Activated CD4-positive, CD25-positive, alpha-beta regulatory T cell (primary cell): ENCODE measurements at places on chromosomes 7 and 10.

DNA sequence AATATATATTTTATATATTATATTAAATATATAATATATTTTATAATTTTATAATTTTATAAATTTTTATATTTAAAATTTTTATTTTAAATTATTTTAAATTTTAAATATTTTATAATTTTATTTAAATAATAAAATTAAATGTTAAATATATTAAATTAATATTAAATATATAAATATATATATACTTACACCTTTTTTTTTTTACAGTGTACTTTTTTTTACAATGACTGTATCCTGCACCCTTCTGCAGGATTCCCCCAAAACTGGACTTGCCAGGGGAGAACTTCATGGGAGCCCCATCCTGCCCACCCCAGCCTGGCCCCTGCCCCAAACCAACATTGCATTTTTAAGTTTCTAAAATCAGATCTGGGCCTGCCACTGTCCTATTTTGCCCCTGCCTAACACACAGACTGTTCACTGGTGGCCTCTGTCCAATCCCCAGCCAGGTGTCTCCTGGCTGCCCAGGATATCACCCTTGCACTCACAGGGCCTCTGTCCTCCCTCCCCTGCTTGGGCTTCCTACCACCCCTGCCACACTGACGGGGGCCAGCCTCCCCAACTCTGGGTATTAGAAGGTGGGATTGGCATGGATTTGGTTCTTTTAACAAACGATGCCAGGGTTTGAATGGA is 138.0 kb downstream of the ADCY1 start:
- no peak for DNase-seq

DNA sequence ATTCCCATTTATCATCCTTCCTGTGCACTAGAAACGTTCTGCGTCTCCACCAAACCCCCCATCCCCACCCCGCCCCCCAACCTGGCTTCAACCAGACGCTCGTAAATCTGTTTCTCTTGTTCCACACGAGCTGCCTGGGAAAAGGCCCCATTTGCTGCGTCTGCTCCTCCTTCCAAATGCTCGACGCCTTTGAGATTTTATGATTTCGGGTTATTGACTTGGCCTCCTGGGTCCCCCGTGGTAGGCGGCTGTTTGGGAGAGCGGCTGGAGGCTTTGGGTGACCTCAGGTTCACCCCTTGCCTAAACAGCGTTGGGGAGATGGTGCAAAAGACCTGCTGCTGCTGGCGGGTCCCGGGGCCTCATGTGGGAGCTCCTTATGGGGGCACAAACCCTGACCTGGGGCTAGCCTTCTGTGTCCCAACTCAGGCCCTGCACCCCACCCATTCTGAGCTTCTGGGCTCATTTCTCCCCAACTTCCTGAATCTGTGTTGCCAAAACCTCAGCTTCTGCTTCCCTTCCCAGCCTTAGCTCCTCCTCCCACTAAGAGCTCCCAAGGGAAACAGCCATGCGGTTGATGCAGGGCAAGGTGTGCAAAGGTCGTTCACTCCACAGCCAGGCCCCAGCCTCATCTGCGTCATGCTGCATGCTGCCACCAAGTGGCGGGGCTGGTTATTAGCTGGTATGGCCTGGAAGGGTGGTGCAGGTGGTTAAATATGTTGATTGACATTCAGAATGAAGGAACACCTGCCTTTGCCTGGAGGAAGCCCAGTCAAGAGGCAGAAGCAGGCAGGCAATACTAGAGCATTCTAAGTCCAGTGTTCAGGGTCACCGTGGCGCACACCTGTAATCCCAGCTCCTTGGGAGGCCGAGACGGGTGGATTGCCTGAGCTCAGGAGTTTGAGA is 49.1 kb upstream of the ELN start:
- no peak for DNase-seq

GRCh38 chr10:70060389-70060788 is 7.7 kb downstream of the MACROH2A2 start:
- DNase-seq = no peak

- DNase-seq = no peak
Measured at GRCh38 chr10:44998146-44998631, 2.5 kb upstream of the ZNF22 start.

- DNase-seq = peak; percentile 58
Measured at GRCh38 chr7:90244909-90245851, at the start of gene CFAP69. TSS of gene CFAP69 (plus strand) at chr7:90245174. CDS start at chr7:90245425, 251 bp downstream.

DNA sequence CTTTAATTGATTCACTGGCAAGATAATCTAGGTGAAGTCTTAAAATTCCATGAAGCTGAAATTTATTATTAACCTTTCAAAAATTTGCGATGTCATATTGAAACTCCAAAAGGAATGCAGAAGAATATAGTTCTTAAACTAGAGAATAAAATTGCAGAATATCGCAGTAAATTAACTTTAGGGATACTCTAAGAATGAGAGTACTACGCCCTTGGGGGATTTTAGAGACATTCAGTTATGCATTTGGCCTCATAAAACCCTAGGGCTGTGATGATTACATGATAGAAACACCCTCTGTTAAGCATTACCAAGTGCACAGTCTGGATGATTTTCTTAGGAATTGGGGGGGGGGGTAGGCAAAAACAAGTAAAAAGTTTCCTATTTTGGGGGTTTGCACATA is 3.7 kb downstream of the WNT2 start:
- DNase-seq = no peak

GRCh38 chr7:117127585-117128168 is 174.4 kb downstream of the ST7 start:
- peak; percentile 9 for DNase-seq

DNA sequence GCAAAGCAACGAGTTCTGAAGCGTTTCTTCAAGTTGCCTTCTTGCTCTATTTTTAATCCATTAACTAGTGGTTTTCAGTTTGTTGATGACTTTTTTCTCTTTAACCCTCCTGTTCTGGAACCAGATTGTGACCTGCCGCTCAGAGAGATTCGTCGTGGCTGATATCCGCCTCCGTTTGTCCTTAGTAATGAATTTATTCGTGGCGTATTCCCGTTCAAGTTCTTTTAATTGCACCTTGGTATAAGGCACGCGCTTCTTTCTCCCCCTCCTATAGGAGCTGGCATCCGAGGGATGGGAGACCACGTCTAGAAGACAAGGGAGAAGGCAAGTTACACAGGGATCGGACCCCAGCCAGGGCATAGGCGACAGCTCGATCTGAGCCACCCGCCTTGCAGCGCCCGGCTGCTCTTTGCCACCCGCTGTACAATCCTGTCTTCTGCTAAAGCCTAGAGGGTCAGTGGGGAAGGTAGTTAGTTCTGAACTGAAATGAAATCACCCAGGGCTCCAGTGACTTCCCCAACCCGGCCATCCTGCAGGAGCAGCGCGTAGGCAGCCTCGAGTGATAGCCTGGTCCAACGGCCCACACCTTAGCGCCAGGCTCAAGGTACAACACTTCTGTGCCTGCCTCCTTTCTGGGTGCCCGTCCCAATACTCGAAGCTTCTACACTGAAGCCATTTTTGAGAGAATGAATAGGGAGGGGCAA is 1.6 kb downstream of the HOXA13 start:
- DNase-seq = no peak

GRCh38 chr7:7527047-7527446 is 8.6 kb downstream of the COL28A1 start:
- no peak for DNase-seq

DNA sequence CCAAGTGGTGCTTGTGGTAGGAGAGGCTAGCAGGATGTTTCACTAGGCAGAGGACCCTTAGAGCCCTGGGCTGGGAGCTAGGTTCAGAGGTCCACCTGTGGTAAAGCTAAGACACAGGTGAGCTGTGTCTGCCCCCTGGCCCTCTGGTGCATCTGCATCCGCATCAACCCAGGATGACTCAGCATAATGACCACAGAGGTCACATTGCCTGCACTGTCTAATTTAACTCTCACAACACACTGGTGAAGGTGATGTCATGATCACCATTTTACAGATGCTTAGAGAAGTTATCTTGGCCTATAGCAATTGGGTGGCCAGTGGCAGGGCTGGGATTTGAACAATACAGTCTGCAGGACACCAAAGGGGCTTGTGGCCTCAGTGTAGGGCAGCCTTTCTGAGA is 33.1 kb downstream of the HABP2 start:
- no peak for DNase-seq

GRCh38 chr10:63369711-63370110 is 96.1 kb downstream of the JMJD1C start:
- no peak for DNase-seq

GRCh38 chr10:13717571-13717935 is 130.8 kb downstream of the PRPF18 start:
- DNase-seq = no peak

GRCh38 chr10:26468291-26468690 is 30.1 kb downstream of the APBB1IP start:
- DNase-seq = no peak

DNA sequence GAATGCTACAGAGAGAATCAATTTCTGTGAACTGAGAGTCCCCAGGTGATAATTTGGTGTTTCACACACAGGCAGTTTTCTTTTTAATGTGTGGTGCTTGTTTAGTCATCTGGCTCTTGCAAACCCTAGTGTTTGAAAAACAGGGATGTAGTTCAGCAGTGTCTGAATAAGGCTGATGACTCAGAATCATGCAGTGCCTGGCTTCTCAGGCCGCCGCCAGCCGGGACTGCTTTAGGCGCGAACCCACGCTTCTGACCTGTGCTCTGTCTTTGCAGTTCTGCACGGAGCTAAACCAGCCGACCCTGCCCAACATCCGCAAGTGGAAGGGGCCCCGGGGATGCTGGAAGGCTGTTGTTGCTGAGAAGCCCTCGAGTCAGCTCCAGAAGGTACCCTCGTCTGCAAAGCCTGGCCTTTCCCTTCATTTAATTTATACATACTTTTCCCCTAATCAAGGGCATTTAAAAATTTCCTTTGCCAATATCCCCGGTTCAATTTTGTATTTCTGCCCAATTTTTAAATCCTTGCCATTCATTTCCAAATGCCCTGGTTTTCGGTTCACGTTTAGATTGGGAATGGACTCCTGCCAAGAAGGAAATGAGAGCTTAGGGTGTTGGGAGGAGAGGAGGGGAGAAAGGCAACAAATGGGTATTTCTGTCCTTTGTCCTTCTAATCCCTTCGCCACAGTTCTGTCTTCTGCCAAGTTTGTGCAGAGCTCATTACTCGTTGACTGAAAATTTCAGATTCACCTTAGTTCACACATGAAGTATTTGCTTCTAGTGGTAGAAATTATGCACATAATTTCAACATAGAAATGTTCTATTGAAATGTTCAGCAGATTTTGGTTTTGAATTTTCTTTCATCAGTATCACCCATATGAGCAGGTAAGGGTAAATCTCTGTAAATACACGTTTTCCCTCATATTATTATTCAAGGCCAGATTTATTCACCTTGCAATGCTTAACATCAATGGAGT is 108.5 kb upstream of the ANLN start:
- DNase-seq = no peak

- DNase-seq = no peak
Measured at GRCh38 chr7:102321351-102322201, 34.7 kb downstream of the SPDYE6 start.

- peak; percentile 34 for DNase-seq
Measured at GRCh38 chr10:17617031-17617911, at the start of gene HACD1. TSS of gene HACD1 (minus strand) at chr10:17617374. CDS start at chr10:17617339, 35 bp downstream.

GRCh38 chr7:103009466-103010185 is 65.0 kb downstream of the FBXL13 start:
- DNase-seq = no peak

GRCh38 chr10:30556189-30556588 is 73.4 kb downstream of the LYZL2 start:
- no peak for DNase-seq

DNA sequence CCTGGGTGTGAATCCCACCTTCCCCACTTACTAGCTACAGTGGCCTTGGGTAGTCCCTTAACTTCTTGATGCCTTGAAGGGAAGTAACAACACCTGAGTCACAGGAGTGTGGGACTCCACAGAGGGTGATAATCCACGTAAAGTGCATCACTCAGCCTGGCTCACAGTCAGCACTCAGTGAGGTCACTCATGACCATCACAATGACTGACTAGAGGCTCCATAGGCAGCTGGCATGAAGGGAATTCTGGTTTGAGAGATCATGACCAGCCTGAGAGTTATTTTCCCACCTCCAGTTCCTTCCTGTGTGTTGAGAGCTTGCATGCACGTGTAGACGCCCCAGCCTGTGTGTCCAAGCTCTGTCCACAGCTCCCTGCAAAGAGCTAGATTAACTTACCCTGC is 34.8 kb downstream of the NEUROG3 start:
- no peak for DNase-seq

GRCh38 chr10:2047679-2048078 is 310.4 kb upstream of the ADARB2 start:
- DNase-seq = no peak

- peak; percentile 70 for DNase-seq
Measured at GRCh38 chr10:91409869-91410637, at the start of gene HECTD2. TSS of gene HECTD2 (plus strand) at chr10:91410344. CDS start at chr10:91410439, 95 bp downstream.

- no peak for DNase-seq
Measured at GRCh38 chr10:62632071-62632809, 172.3 kb upstream of the ADO start.

- no peak for DNase-seq
Measured at GRCh38 chr7:100352984-100353684, 4.8 kb upstream of the PILRB start.

DNA sequence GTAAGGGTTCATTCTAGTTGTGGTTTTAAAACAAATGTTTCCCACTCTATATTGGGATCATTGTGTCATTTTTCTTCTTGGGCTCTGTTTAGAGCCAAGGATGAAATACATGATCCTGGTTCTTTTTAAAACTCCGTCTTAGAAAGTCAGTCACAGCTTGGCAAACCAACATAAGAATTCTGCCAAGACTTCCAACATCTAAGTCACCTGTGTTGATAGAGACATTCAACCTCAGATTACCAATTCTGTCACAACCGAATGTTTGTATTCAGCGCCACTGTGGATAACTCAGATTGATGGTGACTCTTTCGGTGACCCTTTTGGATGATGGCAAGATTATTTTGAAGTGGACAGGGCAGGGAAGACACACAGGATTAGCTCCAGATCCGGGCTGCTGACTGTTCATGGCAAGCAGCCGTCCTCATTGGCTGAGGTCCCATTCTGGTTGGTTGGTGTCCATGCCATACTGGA is 255.4 kb downstream of the ARHGAP21 start:
- no peak for DNase-seq

GRCh38 chr10:49202266-49202665 is 14.1 kb upstream of the TMEM273 start:
- DNase-seq = no peak

DNA sequence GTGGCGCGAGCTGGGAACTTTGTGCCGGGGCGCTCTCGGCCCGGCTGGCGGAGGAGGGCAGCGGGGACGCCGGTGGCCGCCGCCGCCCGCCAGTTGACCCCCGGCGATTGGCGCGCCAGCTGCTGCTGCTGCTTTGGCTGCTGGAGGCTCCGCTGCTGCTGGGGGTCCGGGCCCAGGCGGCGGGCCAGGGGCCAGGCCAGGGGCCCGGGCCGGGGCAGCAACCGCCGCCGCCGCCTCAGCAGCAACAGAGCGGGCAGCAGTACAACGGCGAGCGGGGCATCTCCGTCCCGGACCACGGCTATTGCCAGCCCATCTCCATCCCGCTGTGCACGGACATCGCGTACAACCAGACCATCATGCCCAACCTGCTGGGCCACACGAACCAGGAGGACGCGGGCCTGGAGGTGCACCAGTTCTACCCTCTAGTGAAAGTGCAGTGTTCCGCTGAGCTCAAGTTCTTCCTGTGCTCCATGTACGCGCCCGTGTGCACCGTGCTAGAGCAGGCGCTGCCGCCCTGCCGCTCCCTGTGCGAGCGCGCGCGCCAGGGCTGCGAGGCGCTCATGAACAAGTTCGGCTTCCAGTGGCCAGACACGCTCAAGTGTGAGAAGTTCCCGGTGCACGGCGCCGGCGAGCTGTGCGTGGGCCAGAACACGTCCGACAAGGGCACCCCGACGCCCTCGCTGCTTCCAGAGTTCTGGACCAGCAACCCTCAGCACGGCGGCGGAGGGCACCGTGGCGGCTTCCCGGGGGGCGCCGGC is 870 bp downstream of the FZD1 start:
- DNase-seq = no peak

GRCh38 chr7:94511718-94512117 is 2.1 kb downstream of the CASD1 start:
- no peak for DNase-seq
